ENCODE measurements at places on chromosomes 3 and 15. TPM values are rescaled to one million over a fixed set of nuclear protein-coding genes. Genes with fewer than 3 reads are reported as not detected.

CHRD gene
- polyA plus RNA-seq = not detected

ADGRG7 gene
- not detected for polyA plus RNA-seq

SPATA12 gene
- not detected for polyA plus RNA-seq

CCNB2 gene
- 3.1 TPM for polyA plus RNA-seq

GP9 gene
- polyA plus RNA-seq = not detected

EFHB gene
- polyA plus RNA-seq = 1.3 TPM

ESYT3 gene
- polyA plus RNA-seq = not detected

UBXN7 gene
- polyA plus RNA-seq = 13.8 TPM

GRK7 gene
- polyA plus RNA-seq = 0.09 TPM

NUTM1 gene
- polyA plus RNA-seq = not detected

SLC25A36 gene
- polyA plus RNA-seq = 62.5 TPM

MKRN3 gene
- not detected for polyA plus RNA-seq

LDHAL6B gene
- polyA plus RNA-seq = not detected

ATP13A5 gene
- polyA plus RNA-seq = not detected

SNURF gene
- 34.7 TPM for polyA plus RNA-seq

NTRK3 gene
- polyA plus RNA-seq = not detected

ARGFX gene
- polyA plus RNA-seq = not detected

ACP3 gene
- 0.26 TPM for polyA plus RNA-seq

ACKR2 gene
- polyA plus RNA-seq = 0.18 TPM

MYO5C gene
- polyA plus RNA-seq = not detected

SLC12A1 gene
- not detected for polyA plus RNA-seq

PIGZ gene
- 2.9 TPM for polyA plus RNA-seq

TMEM43 gene
- 78.3 TPM for polyA plus RNA-seq

HMG20A gene
- polyA plus RNA-seq = 53.1 TPM

AHSG gene
- polyA plus RNA-seq = not detected

GOLGA6B gene
- not detected for polyA plus RNA-seq

PLSCR4 gene
- polyA plus RNA-seq = not detected

SLC28A1 gene
- polyA plus RNA-seq = not detected

PRTG gene
- polyA plus RNA-seq = not detected

FETUB gene
- polyA plus RNA-seq = not detected

DNAJB11 gene
- polyA plus RNA-seq = 89.6 TPM

COL6A5 gene
- not detected for polyA plus RNA-seq

VGLL3 gene
- not detected for polyA plus RNA-seq

DHX36 gene
- 19.1 TPM for polyA plus RNA-seq

CD200 gene
- polyA plus RNA-seq = not detected

CPEB1 gene
- not detected for polyA plus RNA-seq

C3orf52 gene
- polyA plus RNA-seq = not detected

NEK10 gene
- polyA plus RNA-seq = not detected

WDR49 gene
- 0.21 TPM for polyA plus RNA-seq

MST1R gene
- not detected for polyA plus RNA-seq

ASB14 gene
- 0.27 TPM for polyA plus RNA-seq

PLS1 gene
- 5.4 TPM for polyA plus RNA-seq
